ENCODE measurements at places on chromosomes 16 and 17.
A peak's percentile ranks its signal among the peaks of the same experiment; 100 is the strongest.

GRCh38 chr16:19831678-19832077 lies 53.0 kb downstream of the GPRC5B start:
- DNase-seq, result no peak

DNA sequence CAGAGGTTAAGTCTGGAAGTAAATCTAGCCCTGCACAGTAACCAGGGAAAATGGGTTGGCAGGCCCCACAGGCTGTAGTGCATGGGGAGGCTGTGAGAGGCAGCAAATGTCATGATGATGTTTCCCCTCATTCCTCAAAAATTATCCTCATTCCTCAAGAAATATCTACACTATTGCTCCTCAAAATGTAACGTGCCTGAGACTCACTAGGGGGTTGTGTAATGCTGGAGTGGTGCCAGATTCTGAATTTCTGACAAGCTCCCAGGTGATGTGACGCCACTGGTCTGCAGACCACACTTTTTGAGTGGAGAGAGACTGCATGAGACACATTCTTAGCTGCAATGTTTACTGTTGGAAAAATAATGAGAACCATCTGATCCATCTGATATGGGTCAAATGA lies 1.2 kb upstream of the MPP3 start:
- no peak for DNase-seq

DNA sequence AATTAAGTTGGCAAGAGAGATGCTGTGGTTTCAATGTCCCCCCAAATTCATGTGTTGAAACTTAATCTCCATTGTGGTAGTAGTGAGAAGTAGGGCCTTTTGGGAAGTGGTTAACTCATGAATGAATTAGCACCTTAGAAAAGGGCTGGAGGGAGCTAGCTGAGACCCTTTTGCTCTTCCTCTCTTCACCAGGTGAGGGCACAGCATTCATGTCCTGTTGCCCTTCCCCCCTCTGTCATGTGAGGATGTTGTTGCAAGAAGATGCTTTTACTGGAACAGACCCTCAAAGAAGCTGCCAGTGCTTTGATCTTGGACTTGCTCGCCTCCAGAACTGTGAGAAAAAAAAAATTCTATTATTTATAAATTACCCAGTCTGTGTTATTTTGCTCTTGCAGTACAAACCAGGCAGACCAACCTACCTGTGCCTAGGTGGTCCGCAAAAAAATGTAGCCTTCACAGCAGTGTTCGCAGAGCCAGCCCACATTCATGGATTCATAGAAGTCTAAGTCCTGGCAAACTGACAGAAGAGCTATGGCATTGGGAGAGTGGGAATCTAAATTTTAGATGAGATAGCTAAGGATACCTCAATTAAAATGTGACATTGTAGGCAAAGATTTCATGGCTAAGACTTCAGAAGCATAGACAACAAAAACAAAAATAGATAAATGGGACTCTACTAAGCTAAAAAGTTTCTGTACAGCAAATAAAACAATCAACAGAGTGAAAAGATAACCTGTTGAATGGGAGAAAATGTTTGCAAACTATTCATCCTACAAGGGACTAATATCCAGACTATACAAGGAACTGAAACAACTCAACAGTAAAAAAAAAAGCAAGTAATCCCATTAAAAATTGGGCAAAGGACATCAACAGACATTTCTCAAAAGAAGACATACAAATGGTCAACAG lies 32.0 kb upstream of the ABCA5 start:
- peak; percentile 9 for DNase-seq

DNA sequence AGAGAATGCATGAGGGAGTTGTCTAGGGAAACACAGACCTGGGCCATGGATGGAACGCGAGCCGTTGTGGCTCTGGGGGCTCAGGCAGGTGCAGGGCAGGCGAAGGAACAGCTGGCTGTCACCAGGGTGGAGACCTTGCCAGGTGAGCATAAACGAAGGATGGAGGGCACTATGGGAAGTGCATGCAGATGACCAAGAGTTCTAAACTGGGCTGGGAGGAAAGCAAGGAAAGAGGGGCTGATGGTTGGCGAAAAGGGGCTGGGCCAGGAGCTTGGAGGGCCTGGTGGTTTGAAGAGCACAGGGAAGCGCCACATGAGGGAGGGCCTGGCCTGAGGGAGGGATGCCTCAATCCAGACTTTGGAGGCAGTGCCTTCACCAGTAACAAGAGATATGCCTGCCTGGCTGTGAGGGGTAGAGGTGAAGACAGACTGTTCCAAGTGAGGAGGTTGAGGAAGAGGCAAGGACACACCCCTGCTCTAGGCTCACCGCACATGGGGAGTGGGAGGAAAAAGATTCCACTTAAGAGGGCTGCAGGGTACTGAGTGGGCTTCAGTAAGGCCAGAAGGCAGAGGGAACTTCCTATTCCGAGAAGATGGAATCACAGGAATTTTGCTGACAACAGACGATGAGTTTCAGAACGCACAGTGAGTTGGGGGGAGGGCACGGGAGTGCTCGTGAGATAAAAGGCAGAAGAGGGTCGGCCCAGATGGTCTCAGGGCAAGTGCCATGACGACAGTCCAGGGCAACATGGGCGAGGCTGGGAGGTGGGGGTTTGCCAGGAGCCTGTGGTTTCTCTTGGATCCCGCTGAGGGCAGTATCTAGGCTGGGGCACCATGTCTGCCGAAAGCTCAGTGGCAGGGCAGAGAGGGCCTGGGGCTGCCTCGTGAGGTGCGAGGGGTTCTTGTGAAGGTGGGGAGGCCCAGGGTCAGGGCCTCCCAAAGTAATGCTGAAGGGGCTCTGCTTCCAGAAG lies 20.6 kb downstream of the B9D1 start:
- no peak for DNase-seq

DNA sequence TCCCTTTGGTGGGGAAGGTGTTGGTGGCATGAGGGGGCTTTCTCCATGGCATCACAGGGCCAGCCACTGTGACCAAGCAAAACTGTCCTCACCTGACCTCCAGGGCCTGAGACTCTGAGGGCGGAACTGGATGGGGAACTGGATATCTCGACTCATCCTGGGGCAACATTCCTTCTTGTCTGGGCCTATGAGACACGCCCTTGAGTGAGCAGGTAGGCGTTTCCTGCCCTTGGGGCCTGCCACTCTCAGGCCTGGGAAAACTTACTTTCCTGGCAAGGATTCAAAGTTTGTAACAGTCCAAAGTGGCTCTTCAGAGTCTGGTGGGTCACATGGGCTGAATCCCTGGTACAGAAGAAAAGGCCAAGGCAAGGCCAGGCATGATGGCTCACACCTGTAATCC lies 9.6 kb downstream of the MT1X start:
- no peak for DNase-seq

DNA sequence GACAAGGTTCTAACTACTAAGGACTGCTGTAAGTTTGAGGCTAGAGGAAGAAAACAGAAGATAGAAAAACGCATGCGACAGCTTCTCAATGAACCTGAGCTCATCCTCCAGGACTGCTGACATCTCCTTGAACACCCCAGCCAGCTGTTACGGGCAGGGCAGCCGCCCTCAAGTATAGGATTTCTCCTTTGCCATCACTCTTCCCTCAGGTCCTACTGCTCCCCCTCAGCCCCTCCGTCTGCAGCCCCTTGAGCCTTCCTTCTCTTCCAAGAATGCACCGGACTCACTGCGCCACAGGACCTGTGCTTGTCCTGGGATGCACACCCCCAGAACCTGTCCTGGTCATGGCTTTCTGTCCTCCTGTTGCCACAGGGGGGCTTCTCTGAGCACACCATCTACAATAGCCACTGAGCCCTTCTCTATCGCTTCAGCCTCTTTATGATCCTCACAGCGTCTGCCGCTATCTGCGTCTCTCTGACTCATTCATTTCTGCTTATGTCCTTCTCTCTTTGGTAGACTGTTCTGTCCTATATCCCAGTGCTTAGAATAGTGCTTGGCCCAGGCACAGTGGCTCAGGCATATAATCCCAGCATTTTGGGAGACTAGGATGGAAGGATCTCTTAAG lies 15.7 kb upstream of the XYLT2 start:
- no peak for DNase-seq

DNA sequence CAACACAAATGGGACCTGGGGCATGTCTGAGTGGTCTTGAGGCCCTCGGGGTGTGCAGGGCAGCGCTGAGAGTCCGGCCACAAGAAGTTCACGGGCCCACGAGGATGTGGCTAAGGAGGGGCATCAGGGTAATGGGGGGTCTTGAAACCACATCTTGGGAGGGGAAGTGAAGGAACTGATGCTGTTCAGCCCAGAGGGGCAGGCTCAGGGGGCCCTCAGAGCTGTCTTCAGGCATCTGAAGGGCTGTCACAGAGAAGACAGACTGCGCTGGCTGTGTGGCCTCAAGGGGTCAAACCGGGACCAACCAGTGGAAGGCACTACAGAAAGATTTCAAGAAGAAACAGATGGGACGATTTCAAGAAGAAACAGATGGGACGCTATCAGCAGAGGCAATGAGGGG lies 45.1 kb downstream of the ZNF423 start:
- no peak for DNase-seq
